Bone marrow (tissue), 2 donors: ENCODE measurements at places on chromosomes 2 and 18.

- no peak for DNase-seq
These were observed 469.6 kb upstream of the ID2 start for GRCh38 chr2:8212239-8212638.

DNA sequence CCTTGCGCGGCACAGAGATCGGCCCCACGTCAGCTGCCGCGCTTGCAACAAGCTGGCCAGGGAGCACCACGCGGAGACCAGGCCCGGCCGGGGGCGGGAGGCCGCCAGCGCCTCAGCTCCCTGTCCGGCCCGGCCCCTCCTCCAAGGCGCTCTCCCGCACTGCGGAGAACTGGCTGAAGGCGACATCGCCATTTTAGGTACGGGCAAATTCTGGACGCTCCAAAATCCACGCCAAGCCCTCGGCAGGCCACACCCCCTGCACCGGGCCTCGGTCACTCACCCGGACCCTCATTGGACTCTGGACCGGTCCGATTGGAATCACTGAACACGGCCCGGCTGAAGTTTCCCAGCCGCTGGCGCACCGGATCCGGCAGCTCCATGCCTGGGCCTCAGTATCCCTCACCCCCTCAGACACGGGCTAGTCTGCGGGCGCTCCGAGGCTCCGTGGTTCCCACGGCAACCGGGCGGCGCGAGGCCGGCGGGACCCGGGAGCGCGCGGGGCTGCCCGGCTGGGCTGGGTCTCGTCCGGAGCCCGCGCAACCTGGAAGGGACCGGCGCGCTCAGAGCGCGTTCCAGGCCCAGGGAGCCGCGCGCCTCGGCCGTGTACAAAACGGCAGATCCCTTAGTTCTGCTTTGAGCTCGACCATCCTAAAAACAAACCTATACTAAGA is at the start of gene TMEM17:
TMEM17 (minus strand) TSS at position 446 of the 671 bp plus-strand sequence; CDS start at position 380, 66 bp downstream.
- DNase-seq, result peak; percentile 58

GRCh38 chr2:30820381-30821055 is 13.3 kb upstream of the CAPN13 start:
- DNase-seq, result no peak

GRCh38 chr2:240967681-240968621 is 30.5 kb upstream of the SNED1 start:
- DNase-seq, result no peak

DNA sequence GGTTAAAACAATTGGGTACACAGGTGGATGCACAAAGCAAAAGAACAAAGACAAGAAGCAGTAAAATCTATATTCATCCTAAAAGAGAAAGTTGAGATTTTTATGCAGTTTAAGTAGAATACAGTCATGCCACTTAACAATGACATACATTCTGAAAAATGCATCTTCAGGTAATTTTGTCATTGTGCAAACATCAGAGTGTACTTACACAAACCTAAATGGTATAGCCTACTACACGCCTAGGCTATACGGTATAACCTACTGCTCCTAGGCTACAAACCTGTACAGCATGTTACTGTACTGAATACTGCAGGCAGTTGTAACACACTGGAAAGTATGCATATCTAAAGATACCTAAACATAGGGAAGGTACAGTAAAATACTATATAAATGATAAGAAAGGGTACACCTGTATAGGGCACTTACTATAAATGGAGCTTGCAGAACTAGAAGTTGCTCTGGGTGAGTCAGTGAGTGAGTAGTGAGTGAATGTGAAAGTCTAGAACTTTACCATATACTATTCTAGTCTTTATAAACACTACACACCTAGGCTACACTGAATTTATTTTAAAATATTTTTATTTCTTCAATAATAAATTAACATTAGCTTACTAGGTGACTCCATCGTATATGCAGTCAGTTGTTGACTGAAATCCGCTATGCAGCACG is 132.9 kb downstream of the BARD1 start:
- DNase-seq, result no peak

DNA sequence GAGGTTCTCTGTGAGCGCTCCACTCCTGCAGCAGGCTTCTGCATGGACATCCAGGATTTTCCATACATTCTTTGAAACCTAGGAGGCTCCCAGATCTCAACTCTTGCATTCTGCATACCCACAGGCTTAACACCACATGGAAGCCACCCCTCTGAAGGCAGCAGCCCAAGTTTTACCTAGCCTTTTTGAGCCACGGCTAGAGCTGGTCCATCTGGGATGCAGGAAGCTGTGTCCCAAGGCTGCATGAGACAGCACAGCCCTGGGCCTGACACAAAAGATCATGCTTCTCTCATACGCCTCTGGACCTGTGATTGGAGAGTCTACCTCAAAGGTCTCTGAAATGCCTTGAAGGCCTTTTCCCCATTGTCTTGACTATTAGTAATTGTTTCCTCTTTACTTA is 53.6 kb upstream of the RPRM start:
- DNase-seq, result no peak

DNA sequence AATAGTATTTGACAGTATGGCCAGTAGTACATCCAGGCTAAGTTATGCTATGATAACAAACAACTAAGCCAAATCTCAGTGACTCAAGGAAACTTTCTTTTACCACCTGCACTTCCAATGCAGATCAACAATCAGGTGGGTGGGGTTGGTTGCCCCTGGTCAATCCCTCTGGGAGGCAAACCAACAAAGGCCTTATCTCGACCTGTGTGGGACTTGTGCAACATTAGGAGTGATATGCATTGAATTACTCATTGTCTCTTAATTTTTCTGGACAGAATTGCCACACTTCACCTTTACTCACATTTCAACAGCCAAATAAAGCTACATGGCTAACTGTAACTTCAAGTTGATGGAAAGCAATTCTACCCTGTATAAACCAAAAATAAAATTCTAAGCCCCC is 1049.3 kb upstream of the CDH2 start:
- no peak for DNase-seq

DNA sequence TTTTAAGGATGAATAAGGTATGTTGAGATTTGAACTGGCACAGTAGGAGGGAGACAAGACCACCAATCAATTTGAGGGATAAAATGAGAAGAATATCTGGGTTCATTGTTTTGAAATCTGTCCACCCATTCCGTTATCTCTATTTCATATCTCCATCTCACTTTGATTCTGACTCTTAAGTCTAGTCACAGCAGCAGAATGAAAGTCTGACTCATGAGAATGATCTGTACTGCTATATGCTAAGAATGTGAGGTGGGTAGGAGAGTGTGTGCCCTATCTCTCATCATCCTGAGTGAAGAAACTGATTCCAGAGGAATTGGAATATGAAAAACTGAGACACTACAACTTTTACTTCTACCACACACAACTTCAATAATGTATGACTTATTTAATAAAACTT is 1994.5 kb upstream of the PIK3C3 start:
- no peak for DNase-seq

- no peak for DNase-seq
These were observed 940 bp downstream of the XRCC5 start for GRCh38 chr2:216109962-216110614.

DNA sequence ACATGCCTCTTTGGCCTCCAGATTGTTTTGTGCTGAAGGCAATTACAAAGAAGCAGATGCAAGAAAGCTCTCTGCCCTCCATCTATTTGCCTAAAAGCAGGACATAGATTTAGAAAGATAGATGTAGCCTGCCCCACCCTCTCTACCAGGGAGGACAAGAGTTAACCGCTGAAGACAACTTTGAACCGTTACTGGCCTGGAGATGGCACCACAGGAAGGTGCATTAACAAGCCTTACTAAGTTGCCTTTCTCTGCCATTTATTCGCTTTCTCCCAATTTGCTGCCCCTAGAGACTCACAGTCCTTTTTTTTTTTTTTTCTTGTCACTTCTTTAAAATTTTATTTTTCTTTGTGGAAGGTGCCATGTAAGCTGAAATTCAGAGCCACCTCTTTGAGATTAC is 28.8 kb upstream of the RMDN2 start:
- no peak for DNase-seq

- DNase-seq, result no peak
These were observed 82.3 kb upstream of the LDLRAD4 start for GRCh38 chr18:13136056-13136903.

GRCh38 chr2:100924520-100925451 is 77.3 kb upstream of the RPL31 start:
- no peak for DNase-seq

GRCh38 chr2:236577481-236578410 is 8.1 kb downstream of the ACKR3 start:
- DNase-seq, result no peak

DNA sequence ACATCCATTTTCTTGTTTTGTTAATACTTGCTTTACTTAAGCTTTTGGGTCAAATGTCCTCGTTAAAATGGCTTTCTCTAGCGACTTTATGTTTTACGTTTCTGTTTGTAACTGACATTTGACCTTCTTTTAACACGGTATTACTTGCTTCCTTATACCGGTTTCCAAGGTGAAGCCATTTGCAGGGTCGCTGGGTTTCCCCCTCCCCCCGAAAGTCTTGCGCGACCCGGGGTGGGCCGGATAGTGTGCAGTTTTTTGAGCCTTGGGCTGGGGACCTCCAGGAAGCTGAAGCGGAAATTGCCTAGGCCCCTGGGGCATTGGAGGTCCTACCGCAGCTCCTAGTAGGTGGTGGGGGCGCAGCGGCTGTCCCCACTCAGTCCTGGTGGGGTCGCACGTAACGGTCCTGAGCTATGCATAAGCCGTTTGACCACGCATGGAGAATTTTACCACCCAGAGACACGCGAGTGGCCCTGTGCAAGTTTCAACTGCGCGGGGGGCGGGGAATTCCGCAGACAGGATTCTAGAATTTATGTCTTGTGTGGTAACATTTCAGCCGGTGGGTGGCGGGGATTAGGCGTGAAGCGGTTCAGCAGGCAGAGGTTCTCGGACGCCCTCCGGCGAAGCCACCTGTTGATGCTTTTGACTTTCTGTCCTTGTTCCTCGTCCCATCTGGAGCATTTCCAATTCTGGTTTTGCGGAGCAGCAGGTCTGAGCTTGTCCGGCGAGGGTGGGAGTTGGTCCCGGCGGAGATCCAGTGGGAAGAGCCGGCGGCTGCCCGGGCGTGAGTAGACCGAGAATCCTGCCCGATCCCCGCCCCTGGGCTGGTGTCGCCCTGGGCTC is 2.4 kb downstream of the CFLAR start:
- DNase-seq, result peak; percentile 81

- DNase-seq, result no peak
These were observed 122.1 kb downstream of the DTNB start for GRCh38 chr2:25551316-25551715.

GRCh38 chr2:100292022-100292580 is 30.2 kb downstream of the LONRF2 start:
- no peak for DNase-seq

- no peak for DNase-seq
These were observed 90.0 kb downstream of the ZCCHC2 start for GRCh38 chr18:62612776-62613175.

DNA sequence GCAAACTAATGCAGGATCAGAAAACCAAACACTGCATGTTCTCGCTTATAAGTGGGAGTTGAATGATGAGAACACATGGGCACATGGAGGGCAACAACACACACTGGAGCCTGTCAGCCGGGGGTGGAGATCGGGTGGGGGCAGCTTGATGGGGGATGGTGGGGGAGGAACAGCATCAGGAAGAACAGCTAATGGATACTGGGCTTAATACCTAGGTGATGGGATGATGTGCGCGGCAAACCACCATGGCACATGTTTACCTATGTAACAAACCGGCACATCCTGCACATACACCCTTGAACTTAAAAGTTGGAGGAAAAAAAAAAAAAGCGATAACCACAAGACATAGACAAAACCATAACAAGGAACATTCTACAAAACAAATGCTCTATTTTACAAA is 10.4 kb downstream of the CHMP3 start:
- DNase-seq, result no peak

- DNase-seq, result no peak
These were observed 58.6 kb downstream of the POMC start for GRCh38 chr2:25109822-25110221.

- DNase-seq, result no peak
These were observed 4.1 kb upstream of the STAT1 start for GRCh38 chr2:191018048-191018447.

DNA sequence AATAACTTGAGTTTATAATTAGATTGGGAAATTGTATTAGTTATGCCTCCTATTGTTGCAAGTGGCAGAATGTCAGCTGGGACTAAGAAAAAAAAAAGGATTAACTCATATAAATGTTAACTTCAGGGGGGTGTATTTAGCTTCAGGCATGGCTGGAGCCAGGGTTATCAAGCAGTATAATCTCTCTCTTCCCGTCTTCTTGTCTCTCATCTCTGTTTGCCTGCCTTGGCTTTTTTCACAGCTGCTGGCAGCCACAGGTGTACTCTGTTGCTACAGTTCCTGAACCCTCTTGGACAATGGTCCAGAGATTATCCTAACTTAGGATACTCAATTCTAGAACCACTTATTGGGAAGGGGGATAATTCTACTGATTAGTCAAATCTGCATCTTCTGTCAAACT is 370.7 kb upstream of the MEX3C start:
- DNase-seq, result no peak

DNA sequence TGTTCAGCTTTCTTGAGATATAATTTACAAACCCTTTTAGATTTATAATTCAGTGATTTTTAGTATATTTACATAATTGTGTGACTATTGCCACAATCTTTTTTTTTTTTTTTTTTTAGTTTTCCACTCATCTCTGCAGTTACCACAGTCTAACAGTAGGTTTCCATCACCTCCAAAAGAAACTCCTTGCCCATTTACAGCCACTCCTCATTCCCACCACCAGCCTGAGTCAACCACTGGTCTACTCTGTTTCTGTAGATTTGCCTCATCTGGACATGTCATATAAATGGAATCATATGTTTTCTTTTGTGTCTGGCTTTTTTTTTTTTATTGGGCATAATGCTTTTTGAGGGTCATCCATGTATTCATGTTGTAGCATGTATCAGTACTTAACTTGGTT is 16.1 kb downstream of the MTX2 start:
- no peak for DNase-seq

- DNase-seq, result no peak
These were observed 187.7 kb downstream of the SMAD7 start for GRCh38 chr18:48762836-48763718.

DNA sequence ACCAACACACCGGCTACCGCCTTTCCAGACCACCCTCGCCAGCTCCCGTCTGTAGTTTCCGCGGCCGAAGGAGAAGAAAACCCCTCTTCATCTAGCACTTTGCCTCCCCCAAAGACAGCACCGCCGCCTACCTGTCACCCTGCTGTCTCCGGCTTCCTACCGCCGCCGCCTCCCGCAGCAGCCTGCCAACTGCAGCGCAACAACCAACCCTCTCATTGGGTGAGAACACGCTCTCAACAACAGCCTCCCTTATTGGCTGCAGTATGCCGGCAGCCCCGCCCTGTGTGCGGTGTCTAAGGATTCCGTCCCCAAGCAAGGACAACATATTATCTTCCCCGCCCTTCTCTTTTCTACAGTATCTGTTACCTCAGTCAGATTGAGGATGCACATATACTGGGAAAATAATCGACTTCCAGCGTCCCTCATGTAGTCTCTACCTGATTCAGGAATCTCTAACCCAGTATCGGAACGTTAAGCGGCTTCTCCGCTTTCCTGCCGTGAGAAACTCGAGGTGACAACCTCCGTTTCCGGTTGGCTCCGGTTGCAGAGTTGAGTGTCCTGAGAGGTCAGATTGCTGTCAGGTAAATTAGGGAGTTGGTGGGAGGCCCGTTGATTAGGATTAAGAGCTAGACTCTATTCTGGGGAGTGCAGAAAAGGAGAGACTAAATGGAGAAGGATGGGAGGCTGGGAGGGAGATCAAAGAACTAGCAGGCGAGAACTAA is at the start of the genes HYCC2 and NDUFB3:
HYCC2 (minus strand) TSS at position 193 of the 722 bp plus-strand sequence. CDS start 47,662 bp downstream, outside the sequence.
NDUFB3 (plus strand) TSS at position 523 of the 722 bp plus-strand sequence. CDS start 6,882 bp downstream, outside the sequence.
- DNase-seq, result peak; percentile 87

GRCh38 chr18:47397671-47398319 is 146.3 kb upstream of the SKOR2 start:
- DNase-seq, result no peak

GRCh38 chr18:4658804-4659203 is 203.7 kb upstream of the DLGAP1 start:
- no peak for DNase-seq
